NCI-H446 treated with DMSO at 0.1 percent for 48 hours (cell line): ENCODE measurements at places on chromosomes 4 and X.
A peak's percentile ranks its signal among the peaks of the same experiment; 100 is the strongest.

DNA sequence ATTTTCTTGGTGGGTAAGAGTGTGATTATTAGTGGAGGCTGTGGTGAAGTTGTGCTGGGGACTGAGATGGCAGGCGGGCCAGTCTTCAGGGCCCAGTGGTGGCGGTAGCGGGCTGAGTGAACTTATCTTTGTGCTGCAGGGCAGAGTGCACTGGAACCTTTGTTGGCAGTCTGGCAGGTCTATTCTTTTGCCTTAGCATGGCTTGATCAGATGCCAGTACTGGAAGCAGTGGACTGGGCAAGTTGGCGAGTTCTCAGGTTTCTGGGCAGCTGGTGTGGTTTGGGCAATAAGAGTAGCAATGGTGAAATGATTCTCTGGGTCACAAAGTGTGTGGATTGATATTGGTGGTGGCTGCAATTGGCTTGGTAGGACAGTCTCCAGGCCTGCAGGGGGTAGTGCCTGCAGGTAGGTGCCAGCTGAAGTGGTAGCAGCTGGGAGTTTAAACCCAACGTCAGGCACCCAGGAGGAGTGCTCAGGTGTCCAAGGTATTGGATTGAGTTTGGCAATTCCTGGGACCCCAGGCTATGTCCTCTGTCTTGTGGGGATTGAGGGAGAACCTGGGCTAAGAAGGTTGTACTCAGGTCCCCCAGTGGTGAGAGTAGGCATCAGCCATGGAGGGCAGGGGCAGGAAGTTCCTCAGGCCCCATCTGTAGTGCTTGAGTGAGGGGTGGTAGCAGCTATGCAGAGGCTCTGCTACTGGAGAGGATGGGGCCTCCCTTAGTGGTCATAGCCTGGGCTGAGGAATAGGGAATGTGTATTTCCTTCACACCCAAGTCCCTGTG lies 34.9 kb upstream of the SLC25A14 start:
- no peak for DNase-seq

DNA sequence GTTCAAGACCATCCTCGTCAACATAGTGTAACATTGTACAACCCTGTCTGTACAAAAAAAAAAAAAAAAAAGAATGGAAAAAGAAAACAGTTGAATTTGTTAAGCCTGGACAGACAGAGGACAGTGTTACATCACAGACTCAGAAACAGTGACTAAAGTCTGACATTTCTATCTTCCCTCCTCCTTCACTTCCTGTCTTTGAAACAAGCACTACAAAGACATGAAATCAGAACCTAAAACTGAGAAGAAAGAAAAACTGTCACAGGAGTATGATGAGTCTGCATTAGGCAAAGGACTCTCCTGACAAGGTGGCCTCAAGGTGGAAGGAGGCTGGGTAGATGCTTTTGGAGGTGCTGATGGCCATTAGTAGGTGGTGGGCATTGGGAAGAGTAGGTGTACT lies 126.7 kb downstream of the RBM47 start:
- DNase-seq = no peak

GRCh38 chrX:41442824-41443550 lies 4.2 kb upstream of the NYX start:
- no peak for DNase-seq

- no peak for DNase-seq
These were observed at the start of gene NAP1L5 for GRCh38 chr4:88697588-88698329. Gene NAP1L5, minus strand, starts transcription at chr4:88697829. Its CDS starts 75 bp downstream, at chr4:88697754.

DNA sequence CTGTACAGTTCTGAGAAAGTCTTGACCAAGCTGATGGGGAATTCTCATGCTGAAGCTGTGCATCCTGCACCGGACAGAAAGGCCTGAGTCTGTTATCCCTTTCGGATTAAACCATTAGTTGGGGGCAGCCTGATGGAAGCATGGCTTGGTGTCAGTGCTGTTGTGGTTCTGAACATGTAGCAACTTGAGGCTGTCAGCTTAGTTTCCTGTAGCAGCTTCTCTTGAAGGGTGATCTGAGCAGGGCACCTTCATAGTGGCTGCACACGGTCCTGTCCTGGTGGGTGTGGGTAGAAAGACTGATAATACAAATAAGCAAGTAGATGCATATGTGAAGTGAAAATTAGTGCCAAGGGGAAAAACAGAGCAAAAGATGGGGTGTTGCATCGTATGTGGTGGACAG lies 11.7 kb downstream of the KIAA0232 start:
- DNase-seq = no peak

DNA sequence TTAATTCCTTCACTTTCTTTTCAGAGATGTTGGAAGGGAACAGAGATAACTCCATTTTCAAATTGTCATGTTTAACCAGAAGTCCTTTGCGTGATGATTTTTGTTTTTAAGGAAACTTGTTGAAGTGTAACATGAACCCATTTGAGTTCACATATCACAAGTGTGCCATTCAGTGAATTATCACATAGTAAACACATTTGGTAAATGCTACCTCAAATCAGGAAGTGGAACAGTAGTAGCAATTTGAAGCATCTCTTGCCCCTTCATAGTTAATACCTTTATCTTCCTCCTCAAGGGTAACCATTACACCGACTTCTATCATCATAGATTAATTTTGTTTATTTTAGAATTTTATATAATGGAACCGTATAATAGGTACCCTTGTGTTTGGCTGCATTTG lies 35.8 kb downstream of the KDM6A start:
- DNase-seq = no peak

- DNase-seq = no peak
These were observed 64.7 kb upstream of the GPR78 start for GRCh38 chr4:8515316-8516060.

GRCh38 chr4:128776794-128777216 lies 32.7 kb upstream of the JADE1 start:
- DNase-seq = peak; percentile 38

GRCh38 chr4:156558373-156559025 lies 413.1 kb downstream of the PDGFC start:
- no peak for DNase-seq

- DNase-seq = no peak
These were observed 11.8 kb upstream of the MAN2B2 start for GRCh38 chr4:6562931-6563901.

- DNase-seq = no peak
These were observed 20.0 kb upstream of the AADAT start for GRCh38 chr4:170109586-170110284.

DNA sequence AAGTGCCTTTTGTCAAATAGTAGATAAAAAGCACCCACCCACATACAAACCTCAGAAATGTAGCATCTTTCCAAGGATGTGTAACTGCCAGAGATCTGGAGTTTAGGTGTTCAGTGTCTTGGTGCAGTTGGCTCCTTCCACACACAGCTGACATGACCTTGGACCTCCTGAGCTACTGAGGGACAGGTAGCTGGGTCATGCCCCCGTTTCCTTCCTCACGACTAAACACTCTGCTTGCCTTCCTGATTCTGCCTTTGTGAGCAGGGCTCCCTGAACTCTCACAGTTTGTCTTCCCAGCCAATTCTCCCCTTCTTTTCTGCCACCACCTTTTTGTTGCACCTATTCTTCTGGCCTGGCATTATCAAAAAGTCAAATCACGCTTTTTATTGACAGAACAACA lies 10.2 kb upstream of the RUFY3 start:
- DNase-seq = no peak

- DNase-seq = no peak
These were observed 21.0 kb downstream of the CEP44 start for GRCh38 chr4:174304664-174305063.

DNA sequence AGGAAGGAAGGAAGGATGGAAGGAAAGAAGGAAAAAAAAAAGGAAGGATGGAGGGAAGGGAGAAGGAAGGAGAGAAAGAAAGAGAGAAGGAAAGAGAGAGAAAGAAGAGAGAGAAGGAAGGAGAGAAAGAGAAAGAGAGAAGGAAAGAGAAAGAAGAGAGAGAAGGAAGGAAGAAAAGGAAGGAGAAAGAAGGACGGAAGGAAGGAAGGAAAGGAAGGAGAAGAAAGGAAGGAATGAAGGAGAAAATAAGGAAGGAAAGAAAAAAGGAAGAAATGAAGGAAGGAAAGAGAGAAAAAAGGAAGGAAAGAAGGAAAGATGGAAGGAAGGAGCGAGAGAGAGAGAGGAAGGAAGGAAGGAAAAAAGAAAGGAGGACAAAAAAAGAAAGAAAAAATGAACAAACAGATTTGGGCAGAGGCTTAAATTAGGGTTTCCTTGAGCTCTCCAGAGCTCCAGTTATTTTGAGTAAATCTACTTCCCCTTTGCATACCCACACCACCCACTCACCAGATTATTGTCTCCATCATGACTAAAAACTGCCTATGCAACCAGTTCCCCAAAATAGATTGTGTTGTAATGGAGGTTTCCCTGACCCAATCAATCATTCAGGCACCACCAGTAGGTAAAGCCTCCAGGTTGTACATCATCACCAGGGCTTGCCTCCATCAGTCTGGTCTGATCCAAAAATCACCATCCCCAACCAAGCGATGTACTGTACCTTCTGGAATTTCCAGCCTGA lies 1722.9 kb upstream of the PCDH10 start:
- no peak for DNase-seq

DNA sequence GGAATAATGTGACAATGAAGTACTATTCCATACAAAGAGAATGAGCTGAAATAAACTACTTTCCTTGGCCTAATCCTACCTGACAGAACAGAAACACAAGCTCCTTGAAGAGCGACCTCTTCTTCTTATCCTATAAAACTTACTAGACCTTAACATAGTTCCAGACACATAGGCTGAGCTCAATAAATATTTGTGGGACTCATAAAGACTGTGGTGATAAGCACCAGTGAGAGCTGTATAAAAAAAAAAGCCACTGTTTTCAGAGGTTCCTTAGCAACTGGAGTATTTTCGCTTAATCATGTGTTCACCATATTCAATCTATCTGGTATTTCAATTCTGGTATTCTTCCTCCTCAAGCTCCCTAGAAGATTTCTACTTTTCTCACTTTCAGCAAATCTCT lies 1129.6 kb downstream of the STPG2 start:
- DNase-seq = no peak

- no peak for DNase-seq
These were observed 69.8 kb downstream of the GAB1 start for GRCh38 chr4:143406523-143406922.

GRCh38 chr4:99593781-99594641 lies 19.4 kb downstream of the MTTP start:
- no peak for DNase-seq

GRCh38 chr4:33133723-33134122 lies 2413.6 kb downstream of the PCDH7 start:
- DNase-seq = no peak

GRCh38 chr4:80180743-80181142 lies 16.6 kb upstream of the PRDM8 start:
- DNase-seq = no peak

- peak; percentile 76 for DNase-seq
These were observed 222.6 kb upstream of the INTU start for GRCh38 chr4:127410201-127410600.

GRCh38 chrX:50697691-50698090 lies 116.3 kb downstream of the SHROOM4 start:
- DNase-seq = no peak

- DNase-seq = peak; percentile 93
These were observed at the start of gene NR3C2 for GRCh38 chr4:148441986-148442831. Gene NR3C2, minus strand, starts transcription at chr4:148442414.

DNA sequence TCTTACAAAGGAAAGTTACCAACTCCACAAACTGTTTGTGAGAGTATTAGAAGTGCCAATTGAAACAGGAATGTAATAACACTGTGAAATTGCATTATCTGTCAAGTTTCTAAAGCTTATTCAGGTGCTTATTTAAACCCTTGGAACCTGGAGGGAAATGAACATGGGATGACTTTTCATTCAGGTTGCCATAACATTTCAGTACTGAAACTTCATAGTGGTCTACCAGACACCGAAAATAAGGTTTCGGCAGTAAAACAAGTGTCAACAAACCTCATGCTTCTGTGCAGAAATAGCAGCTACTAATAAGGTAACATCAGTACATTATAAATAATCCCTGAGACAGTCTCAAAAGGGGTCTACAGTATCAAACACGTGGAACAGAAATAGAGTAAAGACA lies 890.7 kb upstream of the INTU start:
- DNase-seq = no peak

GRCh38 chr4:120680647-120681228 lies 241.8 kb downstream of the PRDM5 start:
- DNase-seq = no peak

DNA sequence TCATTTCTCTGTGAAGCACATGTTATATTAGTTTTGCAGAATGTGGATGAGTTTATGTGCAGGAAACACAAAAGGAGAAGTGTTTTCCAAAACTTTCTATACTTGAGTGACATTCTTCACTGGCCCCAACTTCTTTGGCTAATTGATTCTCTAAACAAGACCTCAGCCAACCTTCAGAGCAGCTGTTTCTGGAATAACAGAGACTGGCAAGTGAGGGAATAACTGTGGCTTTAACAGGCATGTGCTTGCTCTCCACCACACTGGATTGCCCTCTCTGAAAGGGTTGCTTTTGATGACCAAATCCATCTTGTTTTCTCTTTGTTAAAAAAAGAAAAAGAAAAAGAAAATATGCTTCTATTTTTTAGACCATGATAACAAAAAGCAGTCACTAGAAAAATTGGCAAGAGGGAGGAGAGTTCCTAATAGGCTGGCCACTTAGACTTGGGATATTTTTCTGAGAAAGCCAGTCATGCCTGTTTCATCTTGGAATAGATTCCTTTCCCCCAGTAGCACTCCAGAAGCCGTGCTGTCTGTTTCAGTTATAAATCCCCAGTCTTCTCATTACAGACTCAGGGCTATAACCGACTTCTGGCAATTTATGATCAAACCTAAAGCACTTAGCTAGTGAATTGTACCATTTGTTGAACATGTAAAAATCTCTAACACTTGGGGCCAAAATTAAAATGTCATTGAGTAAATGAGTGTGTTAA lies 295.0 kb upstream of the NR3C2 start:
- DNase-seq = no peak

DNA sequence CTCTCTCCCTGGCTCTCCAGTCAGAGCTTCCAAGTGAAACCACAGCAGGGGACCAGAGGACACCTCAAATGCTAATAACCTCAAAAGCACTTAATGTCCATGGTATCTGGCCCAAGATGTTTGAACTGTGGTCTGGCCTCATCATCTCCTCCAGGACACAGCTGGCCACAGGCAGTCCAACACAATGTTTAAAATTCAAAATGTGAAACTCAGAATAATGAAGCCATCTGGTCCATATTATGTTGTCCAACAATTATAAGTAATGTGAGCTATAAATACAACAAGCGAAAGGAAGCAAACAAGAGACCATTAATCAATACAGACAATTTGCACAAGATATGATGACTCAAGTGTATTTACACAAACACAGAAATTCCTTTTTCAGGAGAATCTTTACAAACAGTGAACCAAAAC lies 90.7 kb upstream of the S100G start:
- DNase-seq = no peak

DNA sequence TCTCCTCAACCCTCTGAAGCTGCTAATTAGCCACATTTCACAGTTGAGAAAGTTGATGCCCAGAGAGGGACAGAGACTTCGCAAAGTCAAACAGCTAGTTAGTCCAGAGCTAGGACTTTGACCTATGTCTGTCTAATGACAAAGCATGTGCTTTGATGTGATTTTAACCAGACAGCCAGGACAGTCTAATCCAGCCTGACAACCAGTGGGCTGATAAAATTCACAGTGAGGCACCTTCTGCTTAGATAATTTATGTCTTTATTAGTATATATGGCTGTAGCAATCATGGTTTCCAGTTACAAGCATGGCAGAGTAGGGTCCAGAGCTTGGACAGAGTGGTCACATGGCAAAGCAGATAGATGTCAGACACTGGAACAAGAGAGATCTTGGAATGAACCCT lies 133.6 kb upstream of the C1QTNF7 start:
- DNase-seq = no peak

- DNase-seq = no peak
These were observed 23.5 kb downstream of the ARSJ start for GRCh38 chr4:113955948-113956347.

- DNase-seq = no peak
These were observed 758.1 kb downstream of the GRID2 start for GRCh38 chr4:93061826-93062225.
